ENCODE measurements at places on chromosomes 4 and X. TPM values are rescaled to one million over a fixed set of nuclear protein-coding genes. Genes with fewer than 3 reads are reported as not detected.

The IL2 gene
- 595 TPM for total RNA-seq

DNA sequence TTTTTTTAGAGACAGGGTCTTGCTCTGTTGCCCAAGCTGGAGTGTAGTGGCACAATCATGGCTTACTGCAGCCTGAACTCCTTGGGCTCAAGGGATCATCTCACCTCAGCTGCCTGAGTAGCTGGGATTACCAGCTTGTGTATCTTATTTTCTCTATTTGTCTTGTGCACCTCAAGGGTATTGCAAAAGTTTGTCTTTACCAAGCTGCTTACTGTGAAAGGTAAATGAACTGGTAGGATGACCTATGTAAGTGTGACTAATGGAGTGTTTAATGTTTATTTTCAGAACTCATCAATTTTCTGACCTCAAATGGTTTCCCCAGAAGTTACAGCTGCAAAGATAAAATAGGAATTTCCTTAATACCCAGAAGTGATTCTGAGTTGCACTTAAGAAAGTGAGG, 5.3 kb upstream of the FGA start:
- DNase-seq, result no peak

DNA sequence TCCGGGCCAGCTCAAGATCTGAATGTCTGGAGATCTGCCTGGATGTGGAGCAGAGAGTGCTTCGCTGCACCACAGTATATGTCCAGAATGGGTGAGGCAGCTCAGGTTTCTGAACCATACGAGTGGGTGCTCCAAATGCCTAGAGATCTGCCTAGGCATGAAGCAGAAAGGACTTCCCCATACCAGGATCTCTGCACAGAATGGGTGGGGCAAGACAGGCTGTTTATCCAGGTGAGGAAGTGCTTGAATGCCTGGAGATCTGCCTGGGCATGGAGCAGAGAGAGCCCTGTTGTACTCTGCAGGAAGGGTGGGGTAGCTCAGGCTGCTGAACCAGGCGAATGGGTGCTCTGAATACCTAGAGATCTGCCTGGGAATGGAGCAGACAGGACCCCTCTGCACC, 45.4 kb upstream of the MAGEC2 start:
- no peak for DNase-seq

GRCh38 chr4:38856524-38857337, at the start of gene TLR6:
TLR6 (minus strand) TSS chr4:38856817; CDS start chr4:38829473, 27,344 bp downstream.
- DNase-seq, result peak; percentile 65

- no peak for DNase-seq
These were observed 10.8 kb upstream of the HHIP start for GRCh38 chr4:144634978-144635747.

DNA sequence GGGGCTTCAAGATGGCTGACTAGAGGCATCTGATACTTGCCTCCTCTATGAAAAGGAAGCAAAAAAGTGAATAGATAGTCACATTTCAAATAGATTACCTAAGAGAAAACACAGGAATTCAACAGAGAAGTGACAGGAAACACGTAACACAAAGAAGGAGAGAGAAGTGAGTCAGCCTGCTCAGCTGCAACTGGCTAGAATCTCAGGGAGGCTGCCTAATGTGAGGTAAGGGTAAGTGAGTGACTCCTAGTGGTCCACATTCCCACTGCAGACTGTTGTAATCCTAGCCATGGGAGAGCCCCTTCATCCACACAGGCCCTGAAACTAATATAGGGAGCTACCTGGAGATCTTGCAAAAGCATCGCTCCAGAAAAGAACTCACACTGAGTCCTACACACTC, 179.2 kb downstream of the SLC7A11 start:
- DNase-seq, result no peak
